ENCODE measurements at places on chromosomes 4 and X.

GRCh38 chr4:141448490-141448889 lies 187.9 kb upstream of the IL15 start:
- no peak for ATAC-seq

DNA sequence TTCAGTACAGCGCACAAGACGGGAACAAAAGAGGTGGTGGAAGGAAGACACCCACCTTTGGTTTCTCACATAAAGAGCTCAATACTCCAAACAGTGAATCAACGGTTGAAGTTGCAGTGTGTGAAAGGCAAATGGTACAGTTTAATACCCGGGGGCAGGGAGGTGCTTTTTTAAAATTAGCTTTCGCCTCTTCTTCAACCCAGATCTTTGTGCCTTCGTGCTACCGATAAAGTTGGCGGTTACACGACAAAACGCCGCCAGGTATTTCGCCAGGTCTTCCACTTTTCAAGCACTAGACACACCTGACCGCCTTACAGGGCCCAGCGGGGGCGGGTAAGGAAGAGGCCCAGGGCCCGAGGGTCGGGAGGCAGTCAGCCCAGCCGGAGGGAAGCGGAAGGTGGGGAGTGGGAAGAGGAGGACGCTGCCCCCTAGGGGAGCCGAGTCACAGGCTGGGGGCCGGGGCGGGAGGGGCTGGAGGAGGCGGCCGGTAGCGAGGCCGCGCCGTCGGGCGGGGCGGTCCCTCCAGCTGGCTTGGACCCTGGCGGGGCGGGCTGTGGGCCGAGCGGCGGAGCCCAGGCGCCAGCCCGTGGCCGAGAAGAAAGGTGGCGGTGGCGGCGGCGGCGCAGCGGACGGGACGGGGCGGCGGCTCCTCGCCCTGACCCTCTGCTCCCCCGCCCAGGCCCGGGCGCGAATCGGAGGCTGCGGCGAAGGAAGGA lies 16.0 kb downstream of the UTP3 start:
- ATAC-seq: peak; percentile 21

DNA sequence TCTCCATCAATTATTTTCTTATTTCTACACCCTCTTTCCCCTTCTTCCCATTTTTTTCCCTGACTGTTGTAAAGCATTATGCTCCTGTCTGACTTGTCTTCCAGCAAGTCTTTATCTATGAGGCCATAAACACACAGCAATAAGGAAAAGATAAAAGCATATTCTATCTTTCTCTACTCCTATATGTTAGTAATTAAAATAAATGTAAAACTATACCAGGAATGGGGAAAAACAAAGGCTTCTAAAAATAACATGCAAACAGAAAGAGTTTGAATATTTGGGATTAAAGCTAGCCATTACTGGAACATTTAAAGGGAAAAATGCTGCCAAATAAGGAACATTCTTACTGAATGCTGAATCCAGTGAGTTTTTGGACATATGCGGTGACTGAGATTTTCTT lies 471.7 kb upstream of the HS3ST1 start:
- no peak for ATAC-seq

DNA sequence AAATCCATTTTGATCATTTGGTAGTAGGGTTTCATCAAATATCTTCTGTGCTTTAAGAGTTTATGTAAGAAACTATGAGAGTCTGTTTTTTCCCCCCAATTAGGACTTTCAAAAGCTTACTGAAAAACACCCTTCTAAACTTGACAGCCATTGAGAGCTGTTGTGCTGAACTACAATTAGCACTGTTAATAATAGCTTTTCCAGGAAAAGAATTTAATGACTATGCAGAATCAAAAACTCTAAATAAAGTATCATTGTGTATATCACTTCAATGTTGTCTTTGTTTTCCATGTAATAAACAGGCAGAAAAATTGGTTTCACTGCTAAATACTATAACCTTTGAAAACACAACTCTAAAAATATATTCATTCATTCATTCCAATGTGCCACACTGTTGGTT lies 121.4 kb upstream of the PDE5A start:
- ATAC-seq: no peak

DNA sequence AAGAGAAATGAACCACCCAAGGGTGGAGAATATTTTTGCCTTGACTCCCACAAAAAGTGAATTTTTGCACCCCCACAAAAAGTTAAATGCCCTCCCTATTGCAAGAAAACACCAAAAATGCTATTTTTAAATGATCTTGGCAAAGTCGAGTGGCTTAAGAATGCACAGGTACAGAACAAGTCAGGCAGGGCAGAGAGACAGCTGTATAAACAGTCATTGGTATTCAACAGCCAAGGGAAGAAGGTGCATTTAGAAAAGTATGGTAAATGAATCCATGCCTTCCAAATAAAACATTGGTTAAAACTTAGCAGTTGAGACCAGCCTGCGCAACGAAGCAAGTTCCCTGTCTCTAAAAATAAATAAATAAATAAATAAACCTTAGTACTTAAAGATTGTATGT lies 169.3 kb downstream of the CHIC2 start:
- ATAC-seq: no peak

DNA sequence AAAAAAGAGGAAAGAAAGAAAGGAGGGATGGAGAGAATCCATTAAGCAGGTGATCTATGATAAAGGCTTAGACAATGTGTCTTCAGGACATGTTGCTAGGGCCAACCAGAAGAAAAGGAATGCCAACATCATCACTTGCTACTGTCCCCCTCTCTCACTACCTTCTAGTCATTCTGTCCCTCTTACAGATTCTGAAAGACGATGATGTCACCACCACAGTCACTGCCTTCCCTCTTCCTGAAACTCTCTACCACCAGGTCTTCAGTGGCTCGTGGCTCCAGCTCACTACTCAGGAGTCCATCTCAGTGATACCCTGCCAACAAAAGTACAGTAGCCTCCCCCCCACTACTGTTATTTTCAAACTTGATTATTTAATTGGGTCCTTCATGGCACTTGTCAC lies 64.0 kb downstream of the KCNIP4 start:
- no peak for ATAC-seq

GRCh38 chrX:47707031-47707780 lies 48.2 kb upstream of the UXT start:
- ATAC-seq: no peak

- ATAC-seq: no peak
Measured at GRCh38 chrX:153526801-153527200, 9.4 kb downstream of the ATP2B3 start.

DNA sequence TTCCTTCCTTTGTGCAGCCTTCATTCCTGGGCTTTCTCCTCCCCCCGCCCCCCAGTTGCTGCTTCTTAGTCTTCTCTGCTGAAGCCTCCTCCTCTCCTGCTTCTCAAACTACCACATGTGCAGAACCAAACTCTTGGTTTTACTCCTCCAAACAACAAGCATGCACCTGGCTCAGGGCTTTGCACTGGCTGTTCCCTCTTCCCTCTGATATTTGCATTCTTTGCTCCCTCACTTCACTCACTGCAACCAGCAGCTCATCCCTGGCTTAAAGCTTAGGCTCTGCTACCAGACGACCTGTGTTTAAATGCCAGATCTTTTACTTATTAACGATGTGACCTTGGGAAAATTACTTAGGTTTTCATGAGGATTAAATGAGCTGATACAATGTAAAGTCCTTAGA lies 51.4 kb downstream of the MED28 start:
- ATAC-seq: no peak

DNA sequence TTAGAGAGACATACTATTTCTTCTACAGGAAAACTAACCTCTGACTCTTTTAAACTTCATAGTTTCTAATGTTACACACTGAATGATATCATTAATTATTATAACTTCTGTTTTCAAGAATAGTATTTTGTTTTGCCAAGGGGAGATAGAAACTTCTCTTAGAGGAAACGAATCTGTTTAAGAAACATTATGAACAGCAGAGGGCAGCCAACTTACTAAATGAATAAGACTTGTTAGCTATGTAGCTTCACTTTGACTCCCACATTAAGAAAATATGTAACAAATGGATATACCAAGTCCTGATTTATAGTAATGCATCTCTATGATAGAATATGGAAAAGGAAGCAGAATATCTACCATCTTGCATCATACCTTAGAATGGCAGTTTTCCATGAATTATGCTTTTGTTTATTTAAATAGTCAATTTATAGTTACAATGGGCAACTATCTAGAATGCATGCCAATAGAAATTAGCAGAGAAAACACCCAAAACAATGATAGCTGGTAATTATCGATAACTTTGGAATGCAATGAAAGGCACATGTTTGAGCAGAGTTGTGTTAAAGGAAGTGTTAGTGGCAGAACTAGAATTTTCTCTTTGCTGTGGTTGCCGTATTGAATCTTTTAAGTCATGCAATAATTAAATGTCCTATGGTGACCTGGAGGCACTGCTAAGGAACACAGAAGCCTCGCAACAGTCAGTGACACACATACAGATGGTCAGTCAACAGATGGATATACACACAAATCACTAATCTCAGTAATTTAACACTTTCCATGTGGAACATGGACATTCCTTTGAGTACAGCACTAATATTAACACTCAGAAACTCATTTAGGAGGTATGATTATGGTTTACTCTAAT lies 105.7 kb upstream of the PDLIM3 start:
- ATAC-seq: no peak

DNA sequence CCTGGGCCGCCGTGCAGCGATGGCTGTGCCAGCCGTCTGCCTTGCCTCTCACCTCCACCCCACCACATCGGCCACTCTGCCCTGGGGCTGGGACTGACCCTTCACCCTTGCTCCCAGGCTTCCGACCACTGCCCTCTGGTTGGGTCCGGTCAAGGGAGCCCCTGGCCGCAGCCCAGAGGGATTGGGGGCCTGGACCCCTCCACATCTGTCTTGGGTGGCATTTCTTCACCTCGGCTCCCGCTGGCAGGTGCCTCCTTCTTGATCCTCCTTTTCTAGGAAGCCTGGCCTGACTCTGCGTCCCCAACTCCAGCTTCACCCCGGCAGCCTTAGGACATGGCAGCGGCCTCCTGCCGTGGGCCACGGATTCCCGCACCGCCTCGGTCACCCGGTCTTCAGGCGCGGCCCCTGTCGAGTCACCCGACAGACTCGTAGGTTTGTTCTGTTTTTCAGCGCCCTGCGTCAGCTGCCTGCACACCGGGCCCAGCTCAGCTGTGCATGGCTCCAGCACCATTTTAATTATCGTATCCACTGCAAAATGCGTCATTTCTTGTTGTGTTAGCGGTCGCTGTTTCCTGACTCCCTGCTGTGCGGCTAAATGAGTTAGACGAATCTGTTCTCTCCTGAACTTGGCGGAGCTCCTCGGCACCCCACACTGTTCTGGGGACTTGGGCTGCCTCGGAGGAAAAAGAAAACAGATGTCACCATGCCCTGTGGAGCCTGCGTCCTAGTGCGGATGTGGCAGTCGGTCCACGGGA lies 124.0 kb downstream of the FAM53A start:
- no peak for ATAC-seq

- peak; percentile 58 for ATAC-seq
Measured at GRCh38 chrX:39162322-39162735, 361.1 kb downstream of the MID1IP1 start.

DNA sequence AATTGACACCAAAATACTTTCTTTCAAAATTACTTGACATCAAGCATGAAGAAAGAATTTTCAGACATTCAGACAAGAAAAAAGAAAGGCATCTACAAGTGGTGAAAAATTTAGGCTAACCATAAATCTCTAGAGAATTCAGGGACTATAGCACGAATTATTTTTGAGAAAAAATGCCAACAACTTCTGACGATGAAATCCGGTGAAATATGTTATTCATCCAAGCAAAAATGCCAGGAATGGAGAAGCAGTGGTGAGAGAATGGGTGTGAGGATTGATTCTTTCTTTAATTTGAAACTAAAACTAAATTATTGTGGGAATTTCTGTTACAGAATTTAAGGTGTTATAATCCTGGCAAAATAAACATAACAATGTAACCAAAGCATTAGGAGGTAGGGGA lies 69.4 kb upstream of the SORBS2 start:
- no peak for ATAC-seq

DNA sequence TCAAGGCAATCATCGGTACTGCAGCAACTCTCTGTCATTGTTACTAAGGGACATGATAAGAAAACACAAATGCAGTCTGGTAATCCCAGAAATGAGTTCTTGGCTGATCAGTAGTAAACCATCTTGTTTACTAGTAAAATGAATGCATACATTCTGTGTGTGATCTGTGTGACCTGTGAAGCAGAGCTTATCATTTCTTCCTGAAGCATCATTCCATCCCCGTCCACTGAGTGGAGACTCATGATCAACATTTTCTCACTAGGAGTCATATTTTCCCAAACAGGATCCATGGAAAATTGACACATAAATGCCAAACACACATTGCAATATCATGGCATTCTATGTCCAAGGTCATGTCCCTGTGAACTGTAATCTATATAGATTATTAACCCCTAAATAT lies 226.1 kb downstream of the ANKRD50 start:
- ATAC-seq: no peak

GRCh38 chr4:112759313-112759712 lies 122.4 kb downstream of the LARP7 start:
- ATAC-seq: no peak

DNA sequence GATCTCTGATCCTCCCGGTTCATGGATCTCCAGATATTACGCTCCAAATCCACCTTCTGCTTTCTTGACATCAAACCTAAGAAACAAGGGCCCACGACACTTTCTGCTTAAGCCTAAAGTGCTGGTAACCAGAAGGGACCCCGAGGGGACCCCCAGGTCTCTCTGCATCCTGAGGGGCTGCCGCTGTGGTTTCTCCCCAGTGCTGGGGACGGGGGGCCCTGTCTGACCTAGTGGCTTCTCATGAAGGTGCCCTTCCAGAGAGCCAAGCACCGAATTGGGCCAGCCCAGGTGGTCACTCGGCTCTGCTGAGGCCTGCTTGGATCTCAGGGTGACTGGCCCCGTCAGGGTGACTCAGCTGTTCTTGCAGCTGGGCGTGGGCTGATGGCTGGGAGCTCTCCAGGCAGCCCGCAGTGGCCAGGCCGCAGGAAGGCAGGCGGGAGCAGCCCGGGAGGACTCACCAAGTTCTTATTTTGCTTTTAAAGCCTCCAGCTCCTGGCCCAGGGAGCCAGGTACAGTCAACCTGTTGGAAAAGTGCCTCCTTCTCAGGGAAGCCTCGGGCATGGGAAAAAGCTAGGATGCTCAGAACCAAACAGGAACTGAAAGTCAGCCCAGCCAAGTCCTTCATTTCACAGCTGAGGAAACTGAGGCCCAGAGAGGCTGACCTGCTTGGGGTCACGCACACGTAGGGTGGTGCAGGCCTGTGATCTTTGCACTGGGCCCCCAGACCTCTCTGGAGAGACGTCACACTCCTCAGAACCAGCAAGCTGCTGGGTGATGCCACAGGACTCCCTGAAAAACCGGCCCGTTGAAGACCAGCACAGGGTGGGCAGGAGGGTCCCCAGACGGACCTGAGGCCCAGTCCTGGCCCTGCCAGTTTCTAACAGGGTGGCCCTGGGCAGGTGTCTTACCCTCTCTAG lies 16.7 kb downstream of the BLOC1S4 start:
- ATAC-seq: no peak

DNA sequence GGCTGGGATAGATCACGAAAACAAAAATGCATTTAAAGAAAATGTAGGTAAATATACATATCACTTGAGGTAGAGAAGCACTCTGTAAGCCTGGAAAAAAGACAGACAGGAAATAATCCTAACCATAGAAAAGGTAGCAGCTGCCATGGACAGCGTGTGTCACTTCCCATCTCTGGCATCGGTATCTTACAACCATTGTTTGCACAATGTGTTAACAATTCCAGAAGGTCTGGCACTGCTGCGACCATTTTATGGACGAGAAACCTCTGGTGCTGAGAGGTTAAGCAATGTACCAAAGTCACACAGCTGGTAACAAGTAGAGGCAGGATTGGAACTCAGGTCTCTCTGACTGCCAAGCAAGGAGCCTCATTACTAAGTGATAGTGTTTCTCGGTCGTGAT lies 1.7 kb upstream of the MTNR1A start:
- no peak for ATAC-seq

Measured in activated CD4-positive, CD25-positive, alpha-beta regulatory T cell treated with anti-CD3 and anti-CD28 coated beads, Interleukin-2, amount 50 U/mL, for 24 hours (primary cell).